WTC11 (cell line): ENCODE measurements at places on chromosomes 12 and 14. TPM values are rescaled to one million over a fixed set of nuclear protein-coding genes. Genes with fewer than 3 reads are reported as not detected.

DNA sequence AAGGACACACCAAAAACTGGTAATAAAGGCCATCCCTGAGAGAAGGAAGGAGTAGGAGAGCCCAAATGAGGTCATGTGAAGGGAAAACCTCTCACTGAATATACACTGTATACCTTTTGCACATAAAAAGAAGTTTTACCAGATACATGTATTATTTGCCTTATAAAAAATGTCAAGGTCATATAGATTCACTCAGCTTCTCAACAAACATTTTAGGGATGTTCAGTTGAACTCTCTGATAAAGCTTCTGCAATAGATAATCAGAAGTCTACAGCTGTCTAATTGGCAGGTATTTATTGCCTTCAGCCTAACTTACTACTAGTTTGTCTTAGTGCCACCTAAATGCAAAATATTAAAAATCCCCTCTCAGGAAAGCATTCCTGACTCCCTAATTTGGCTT is 8.7 kb downstream of the SLC11A2 start:
- H3K36me3 ChIP-seq, result no peaks in the 10 kb centered on the region
- H3K27me3 ChIP-seq, result no peaks in the 10 kb centered on the region
- no peak overlapping the region; the same call in 1 of the 2 replicates for H3K27ac ChIP-seq
- H3K4me1 ChIP-seq, result peaks cover 13% of the 10 kb centered on the region
- H3K4me3 ChIP-seq, result no peak overlapping the region

Gene TBX3
- total RNA-seq, result 0.89 to 2.2 TPM (median 0.92 TPM) in 3 replicates

DNA sequence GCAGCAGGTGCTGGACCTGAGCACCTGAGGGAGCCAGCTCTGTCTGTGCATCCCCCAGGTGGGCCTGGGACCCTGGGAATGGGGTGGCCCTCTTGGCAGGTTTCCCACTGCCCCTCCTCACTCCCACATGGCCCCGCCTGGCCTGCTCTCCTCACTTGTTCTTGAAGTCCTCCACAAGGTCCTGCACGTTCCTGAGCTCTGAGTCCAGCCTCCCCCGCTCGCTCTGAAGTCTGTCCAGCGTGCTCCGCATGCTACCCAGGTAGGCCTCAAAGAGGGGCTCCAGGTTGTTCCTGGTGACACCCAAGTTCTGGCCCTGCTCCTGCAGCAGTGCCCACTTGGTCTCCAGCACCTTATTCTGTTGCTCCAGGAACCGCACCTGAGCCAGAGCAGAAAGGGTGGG is 2.9 kb downstream of the KRT79 start:
- peaks cover 7% of the 10 kb centered on the region for H3K4me1 ChIP-seq
- H3K36me3 ChIP-seq, result no peaks in the 10 kb centered on the region
- no peak for DNase-seq
- H3K27me3 ChIP-seq, result no peaks in the 10 kb centered on the region; the same call in 1 of the 2 replicates
- H3K27ac ChIP-seq, result no peak overlapping the region
- no peak overlapping the region for H3K4me3 ChIP-seq

Gene TAS2R13
- 0.37 to 0.62 TPM (median 0.37 TPM) in 3 replicates for total RNA-seq

Gene SERPINA9
- not detected in 3 replicates for total RNA-seq

DNA sequence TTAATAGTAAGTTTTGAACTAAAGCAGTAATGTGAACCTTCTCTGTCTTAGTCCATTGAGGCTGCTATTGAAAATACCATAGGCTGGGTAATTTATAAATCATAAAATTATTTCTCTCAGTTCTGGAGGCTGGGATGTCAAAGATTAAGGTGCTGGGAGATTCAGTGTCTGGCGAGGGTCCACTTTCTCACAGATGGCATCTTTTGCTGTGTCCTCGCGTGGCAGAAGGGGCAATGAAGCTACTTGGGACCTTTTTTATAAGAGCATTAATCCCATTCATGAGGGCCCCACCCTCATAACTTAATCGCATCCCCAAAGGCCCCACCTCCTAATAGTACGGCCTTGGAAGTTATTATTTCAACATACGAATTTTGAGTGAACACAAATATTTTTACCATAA is 28.4 kb downstream of the LIN7A start:
- H3K36me3 ChIP-seq, result no peaks in the 10 kb centered on the region
- no peak overlapping the region for H3K4me3 ChIP-seq
- H3K27ac ChIP-seq, result no peak overlapping the region
- H3K4me1 ChIP-seq, result peaks cover 10% of the 10 kb centered on the region
- no peak for DNase-seq
